ENCODE measurements at places on chromosomes 6 and 20.
A peak's percentile ranks its signal among the peaks of the same experiment; 100 is the strongest.

GRCh38 chr6:11699576-11699975 is 79.0 kb downstream of the ADTRP start:
- no peak for DNase-seq

DNA sequence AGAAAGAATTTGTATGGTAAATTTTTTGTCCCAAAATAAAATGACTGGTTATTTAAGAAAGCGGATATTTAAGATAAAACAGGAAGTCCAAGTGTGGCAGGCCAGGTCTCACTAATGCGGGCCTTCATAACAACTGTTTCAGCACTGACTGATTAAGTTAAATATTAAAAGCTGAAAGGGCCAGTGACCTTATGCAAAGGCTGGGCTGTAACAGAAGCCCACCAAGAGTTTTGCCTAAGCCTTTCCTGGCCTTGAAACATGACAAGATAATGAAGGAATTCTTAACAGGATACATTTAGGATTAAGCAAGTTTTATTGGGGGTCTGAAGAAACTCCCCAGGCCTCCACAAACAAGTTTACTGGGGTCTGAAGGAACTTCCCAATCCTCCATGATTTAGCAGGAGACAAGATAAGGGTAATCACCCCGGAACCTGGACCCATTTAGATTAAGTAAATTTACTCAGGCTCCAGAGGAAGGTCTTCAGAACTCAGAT is 36.3 kb downstream of the ZNF133 start:
- no peak for DNase-seq

- DNase-seq, result no peak
Observed at GRCh38 chr6:44255871-44256774, 1.2 kb downstream of the SLC35B2 start.

- DNase-seq, result no peak
Observed at GRCh38 chr6:11179419-11180202, 52.9 kb downstream of the NEDD9 start.

DNA sequence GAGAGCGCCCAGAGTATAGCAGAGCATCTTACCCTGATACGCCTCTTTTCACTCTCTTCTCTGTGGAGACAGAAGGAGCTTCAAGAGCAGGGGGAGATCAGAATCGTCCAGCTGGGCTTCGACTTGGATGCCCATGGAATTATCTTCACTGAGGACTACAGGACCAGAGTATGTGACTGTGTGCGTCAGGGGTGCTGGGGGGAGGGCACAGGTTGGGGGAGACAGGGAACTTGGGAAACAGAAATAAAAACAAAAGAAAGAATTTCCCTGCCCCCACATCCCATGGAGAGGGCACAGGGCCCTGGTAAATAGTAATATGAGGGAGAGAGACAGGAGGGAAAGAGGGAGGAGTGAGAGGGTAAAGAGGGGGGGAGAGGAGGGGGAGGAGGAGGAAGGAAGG is 3.0 kb upstream of the C4A start:
- DNase-seq, result no peak

GRCh38 chr6:47247227-47247797 is 62.4 kb downstream of the TNFRSF21 start:
- DNase-seq, result peak; percentile 72

DNA sequence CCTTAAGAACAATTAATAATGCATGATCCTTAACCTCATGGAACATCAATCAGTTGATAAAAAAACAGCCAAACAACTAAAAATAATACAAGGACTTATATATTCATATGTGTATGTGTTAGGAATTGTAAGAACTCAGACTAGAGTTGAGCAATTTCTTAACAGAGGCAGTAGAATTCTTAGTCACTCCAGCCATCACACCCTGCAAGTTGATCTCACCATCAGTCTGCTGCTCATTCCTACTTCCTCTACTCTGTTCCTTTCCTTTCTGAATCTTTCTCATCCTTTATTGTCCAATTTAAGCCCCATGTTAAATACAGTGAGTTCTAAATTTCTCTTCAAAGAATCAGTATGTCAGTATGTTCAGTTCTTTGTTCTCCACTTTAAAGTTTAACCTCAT is 2.6 kb downstream of the ZNF165 start:
- DNase-seq, result no peak
